ENCODE measurements at places on chromosomes 4 and X. TPM values are rescaled to one million over a fixed set of nuclear protein-coding genes. Genes with fewer than 3 reads are reported as not detected.

The SORCS2 gene
- total RNA-seq: not detected

The CTAG1A gene
- total RNA-seq: not detected

The RBMXL3 gene
- total RNA-seq: not detected

The TCEAL7 gene
- total RNA-seq: 0.71 TPM

The NFKB1 gene
- 16.6 TPM for total RNA-seq

The ATP1B4 gene
- total RNA-seq: not detected

The CXCL1 gene
- not detected for total RNA-seq

The IL3RA gene
- not detected for total RNA-seq

The ARAP2 gene
- not detected for total RNA-seq

The ODAPH gene
- not detected for total RNA-seq

The NLRP2B gene
- not detected for total RNA-seq

The MBNL3 gene
- 0.06 TPM for total RNA-seq

The TBC1D9 gene
- 9.4 TPM for total RNA-seq

The PNMA6A gene
- total RNA-seq: 15.1 TPM

The ZNF157 gene
- total RNA-seq: 0.25 TPM

The CFP gene
- 0.27 TPM for total RNA-seq

The UGT8 gene
- total RNA-seq: not detected

The STOX2 gene
- total RNA-seq: not detected

The SLIT2 gene
- not detected for total RNA-seq

The RADX gene
- total RNA-seq: 0.06 TPM

The FHIP1A gene
- total RNA-seq: 4.6 TPM

The CC2D2A gene
- total RNA-seq: 24.7 TPM

The FAM149A gene
- total RNA-seq: 4.3 TPM

The RAB39B gene
- total RNA-seq: 0.68 TPM

The BTC gene
- not detected for total RNA-seq

The SSX2B gene
- total RNA-seq: not detected

The DHRSX gene
- 12.9 TPM for total RNA-seq

The HTN1 gene
- total RNA-seq: not detected

The TMEM156 gene
- total RNA-seq: not detected

The GC gene
- total RNA-seq: not detected

The VCX3A gene
- not detected for total RNA-seq

The TRIM2 gene
- total RNA-seq: 0.62 TPM

The TXK gene
- not detected for total RNA-seq

The RBM46 gene
- not detected for total RNA-seq

The CCNB3 gene
- total RNA-seq: not detected

The MAGEE1 gene
- total RNA-seq: 1.6 TPM

The GPRASP3 gene
- total RNA-seq: 5.1 TPM

The HS3ST1 gene
- total RNA-seq: not detected

The FGG gene
- total RNA-seq: not detected

The IL13RA2 gene
- total RNA-seq: 1.5 TPM

The HTR2C gene
- not detected for total RNA-seq

The CPE gene
- 44.4 TPM for total RNA-seq

The PHKA1 gene
- 10.0 TPM for total RNA-seq

The FHL1 gene
- total RNA-seq: 5.1 TPM

The UNC5C gene
- total RNA-seq: not detected

The F8A2 gene
- not detected for total RNA-seq

The GPR119 gene
- total RNA-seq: not detected

The AMBN gene
- total RNA-seq: not detected

The ADAM29 gene
- not detected for total RNA-seq

The RIPPLY1 gene
- not detected for total RNA-seq

The NPY2R gene
- total RNA-seq: 0.62 TPM

The PPP2R2C gene
- 0.55 TPM for total RNA-seq

The FAT4 gene
- total RNA-seq: not detected

The MAB21L2 gene
- total RNA-seq: not detected

The CT45A5 gene
- total RNA-seq: 0.61 TPM

The ARHGAP6 gene
- total RNA-seq: not detected

The RENBP gene
- total RNA-seq: 8.4 TPM

The SPANXC gene
- not detected for total RNA-seq

The CDKN2AIP gene
- total RNA-seq: 14.0 TPM

Data from G401 (cell line).